Heart right ventricle (tissue), 16 donors: ENCODE measurements at places on chromosomes 11 and 22. TPM values are rescaled to one million over a fixed set of nuclear protein-coding genes. Genes with fewer than 3 reads are reported as not detected.

MMP20 gene
- not detected for polyA plus RNA-seq

POU2F3 gene
- not detected for polyA plus RNA-seq

TBX1 gene
- 0.61 TPM for polyA plus RNA-seq

UBQLNL gene
- polyA plus RNA-seq = 0.10 TPM

LSP1 gene
- polyA plus RNA-seq = 21.5 TPM

MCAM gene
- 97.5 TPM for polyA plus RNA-seq

PRSS23 gene
- polyA plus RNA-seq = 3.3 TPM
